ENCODE measurements at places on chromosomes 2 and 18.

DNA sequence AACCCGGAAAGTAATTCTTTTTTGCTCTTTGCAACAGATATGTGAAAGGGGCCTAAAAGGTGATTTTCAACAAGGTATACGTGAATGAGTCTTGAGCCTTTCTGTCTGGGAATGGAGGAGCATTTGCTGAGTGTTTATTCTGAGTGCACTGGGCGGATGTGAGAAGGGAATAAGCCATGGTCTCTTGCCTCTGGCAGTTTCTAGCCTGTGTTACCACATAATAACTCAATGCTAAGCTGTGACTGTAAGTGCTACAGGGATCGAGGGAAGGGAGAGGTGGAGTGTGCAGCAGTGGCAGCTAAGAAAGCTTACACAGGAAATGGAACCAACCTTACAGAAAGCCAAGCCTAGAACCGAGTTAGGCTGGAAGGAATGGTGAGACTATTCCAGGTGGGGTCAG is 444.3 kb downstream of the SLC4A3 start:
- DNase-seq: no peak

GRCh38 chr2:234290671-234291070 is 206.2 kb downstream of the ARL4C start:
- DNase-seq: no peak

DNA sequence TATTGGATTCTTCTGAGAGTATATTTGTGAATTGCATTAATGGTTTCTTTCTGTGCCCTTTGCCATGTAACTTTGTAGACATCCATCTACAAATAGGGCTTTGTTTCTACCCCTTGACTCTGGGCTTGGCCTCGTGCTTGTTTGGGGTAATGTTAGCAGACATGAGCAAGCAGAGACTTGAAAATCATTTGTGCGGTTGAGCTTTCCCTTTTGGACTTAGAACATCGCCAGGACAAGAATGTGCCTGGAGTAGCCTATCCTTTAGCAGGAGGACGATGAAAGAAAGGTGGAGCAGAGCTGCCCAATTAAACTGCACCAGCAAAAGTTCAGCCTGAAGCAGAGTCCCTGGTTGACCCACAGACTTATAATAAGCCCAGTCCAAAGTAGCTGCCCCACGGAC is 785.9 kb downstream of the EPHA4 start:
- DNase-seq: no peak

DNA sequence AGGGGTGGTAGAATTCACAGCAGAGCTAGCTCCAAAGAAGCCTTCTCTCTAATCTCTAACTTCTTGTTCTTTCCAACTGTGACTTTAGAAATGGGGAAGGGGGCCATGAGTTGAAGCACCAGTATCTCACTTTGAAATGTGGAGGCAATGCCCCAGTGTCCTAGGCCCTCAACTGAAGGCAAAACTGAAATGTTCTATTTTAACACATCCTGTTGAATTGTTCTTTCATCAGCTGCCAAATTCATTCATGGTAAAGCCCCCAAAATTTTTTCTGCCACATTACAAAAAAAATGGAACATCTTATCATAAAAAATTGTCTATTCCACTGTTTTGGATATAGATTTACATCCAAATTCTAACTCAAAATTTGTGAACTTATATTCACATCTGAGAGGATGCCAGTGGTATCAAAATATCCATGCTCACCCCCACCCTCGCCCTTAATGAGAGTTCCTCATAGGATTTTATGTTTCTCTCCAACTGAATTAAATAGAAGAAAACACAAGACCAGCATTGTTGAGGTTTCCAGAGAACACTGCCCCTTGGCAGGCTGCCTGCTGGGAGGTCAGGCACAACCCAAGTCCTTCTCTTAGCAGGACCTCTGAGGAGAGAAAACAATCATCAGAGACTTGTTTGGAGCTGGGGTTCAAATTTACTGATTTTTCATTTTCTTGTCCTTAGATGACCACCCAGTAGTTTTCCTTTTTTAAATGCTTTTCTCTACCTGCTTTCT is 147.4 kb upstream of the PGAP1 start:
- no peak for DNase-seq

DNA sequence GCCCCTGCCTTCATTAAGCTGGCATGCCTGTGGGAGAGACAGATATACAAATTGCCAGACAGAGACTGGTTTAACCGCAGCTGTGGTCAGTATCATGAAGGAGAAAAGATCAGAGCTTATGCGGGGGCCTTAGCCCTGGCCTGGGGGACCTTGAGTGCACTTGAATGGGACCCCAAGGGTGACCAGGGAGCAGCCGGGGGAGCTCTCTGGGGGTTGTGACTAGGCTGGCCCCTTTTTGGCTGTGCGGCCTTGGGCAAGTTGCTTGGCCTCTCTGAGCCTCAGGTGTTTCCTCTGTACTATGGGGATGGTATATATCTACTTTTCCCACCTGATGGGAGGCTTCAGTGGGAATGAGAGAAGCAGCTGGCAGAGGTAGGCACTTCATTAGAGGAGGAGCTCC is 35.7 kb downstream of the INHBB start:
- no peak for DNase-seq

DNA sequence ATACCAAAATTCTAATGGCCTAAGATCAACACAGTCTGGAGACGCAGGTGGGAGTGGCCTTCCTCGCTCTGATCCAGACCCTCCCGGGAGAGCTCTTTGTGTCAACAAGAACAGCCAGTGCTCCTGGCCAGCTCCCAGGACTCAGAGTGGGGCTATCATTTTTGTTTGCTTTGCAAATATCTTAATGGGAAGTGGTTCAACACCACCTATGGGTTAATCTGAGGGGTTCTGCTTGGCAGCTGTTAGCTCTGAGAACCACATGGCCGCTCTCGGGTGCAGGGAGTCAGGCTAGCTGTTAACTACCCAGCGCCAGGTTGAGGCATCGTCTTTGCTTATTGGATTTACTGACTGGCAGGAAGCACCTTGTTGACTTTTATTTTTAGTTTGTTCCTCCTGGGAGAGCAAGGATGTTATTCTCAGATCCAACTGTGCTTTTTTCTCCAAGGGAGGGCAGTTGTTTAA is 184.8 kb upstream of the SP5 start:
- DNase-seq: peak; percentile 98

- DNase-seq: peak; percentile 18
These were observed 350.8 kb downstream of the CDH2 start for GRCh38 chr18:27826101-27826500.

GRCh38 chr2:163397451-163397850 is 338.4 kb downstream of the FIGN start:
- peak; percentile 7 for DNase-seq

GRCh38 chr18:24761765-24762164 is 301.3 kb downstream of the HRH4 start:
- DNase-seq: no peak

GRCh38 chr2:64538764-64539433 is 14.8 kb downstream of the AFTPH start:
- peak; percentile 4 for DNase-seq

GRCh38 chr18:62856294-62856693 is 141.0 kb downstream of the PHLPP1 start:
- no peak for DNase-seq

GRCh38 chr2:143558665-143559064 is 429.4 kb downstream of the ARHGAP15 start:
- no peak for DNase-seq

- DNase-seq: peak; percentile 43
These were observed 32.2 kb upstream of the PIK3C3 start for GRCh38 chr18:41922841-41923240.

GRCh38 chr2:138469411-138469810 is 32.2 kb upstream of the SPOPL start:
- no peak for DNase-seq

GRCh38 chr2:207143215-207144172 is 22.3 kb downstream of the KLF7 start:
- peak; percentile 85 for DNase-seq

- peak; percentile 5 for DNase-seq
These were observed 399.8 kb upstream of the ST6GAL2 start for GRCh38 chr2:107285621-107286299.

GRCh38 chr2:232455426-232456255 is at the start of gene ALPI:
Gene ALPI, plus strand, starts transcription at chr2:232456153. Its CDS starts 47 bp downstream, at chr2:232456200.
- DNase-seq: no peak

DNA sequence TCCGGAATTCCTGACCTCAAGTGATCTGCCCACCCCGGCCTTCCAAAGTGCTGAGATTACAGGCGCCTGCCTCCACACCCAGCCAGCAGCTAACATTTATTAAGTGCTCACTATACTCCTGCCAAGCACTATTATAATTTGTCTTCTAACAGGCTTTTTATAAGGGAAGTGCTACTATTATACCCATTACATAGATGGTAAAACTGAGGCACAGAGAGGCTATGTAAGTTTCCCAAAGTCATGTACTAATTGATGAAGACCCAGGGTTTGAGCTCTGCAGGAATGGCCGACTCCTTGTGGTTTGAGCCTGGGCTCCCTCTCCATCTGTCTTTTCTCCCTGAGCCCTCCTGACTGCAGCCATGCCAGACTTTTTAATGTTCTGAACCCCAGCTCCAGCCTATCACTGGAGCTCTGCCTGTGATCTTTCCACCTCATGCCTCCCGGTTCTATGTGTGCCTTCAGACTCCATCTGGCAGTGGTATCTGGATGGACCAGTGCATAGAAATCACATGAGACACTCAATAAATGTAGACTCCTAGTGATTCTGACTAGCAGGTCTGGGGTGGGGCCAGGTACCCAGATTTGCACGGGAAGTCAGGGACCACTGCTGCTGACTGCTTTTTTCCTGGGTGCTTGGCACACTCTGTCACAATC is 197.1 kb downstream of the NEDD4L start:
- no peak for DNase-seq

DNA sequence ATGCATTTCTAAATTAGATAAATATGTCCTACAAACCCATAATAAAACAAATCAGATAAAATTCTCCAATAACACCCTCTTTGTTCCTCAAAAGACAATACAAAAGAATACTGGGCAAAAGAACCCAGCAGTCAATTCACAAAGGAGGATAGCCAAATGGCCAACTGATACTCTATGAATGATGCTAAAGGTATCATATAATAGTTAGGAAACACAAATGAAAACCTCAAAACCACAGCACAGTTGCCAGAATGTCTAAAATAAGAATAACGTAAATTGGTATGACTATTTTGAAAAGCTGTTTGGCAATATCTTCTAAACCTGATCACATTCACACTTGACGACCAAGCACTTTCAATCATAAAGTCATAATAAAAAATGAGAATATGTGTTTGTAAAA is 315.4 kb downstream of the CDH7 start:
- DNase-seq: no peak

DNA sequence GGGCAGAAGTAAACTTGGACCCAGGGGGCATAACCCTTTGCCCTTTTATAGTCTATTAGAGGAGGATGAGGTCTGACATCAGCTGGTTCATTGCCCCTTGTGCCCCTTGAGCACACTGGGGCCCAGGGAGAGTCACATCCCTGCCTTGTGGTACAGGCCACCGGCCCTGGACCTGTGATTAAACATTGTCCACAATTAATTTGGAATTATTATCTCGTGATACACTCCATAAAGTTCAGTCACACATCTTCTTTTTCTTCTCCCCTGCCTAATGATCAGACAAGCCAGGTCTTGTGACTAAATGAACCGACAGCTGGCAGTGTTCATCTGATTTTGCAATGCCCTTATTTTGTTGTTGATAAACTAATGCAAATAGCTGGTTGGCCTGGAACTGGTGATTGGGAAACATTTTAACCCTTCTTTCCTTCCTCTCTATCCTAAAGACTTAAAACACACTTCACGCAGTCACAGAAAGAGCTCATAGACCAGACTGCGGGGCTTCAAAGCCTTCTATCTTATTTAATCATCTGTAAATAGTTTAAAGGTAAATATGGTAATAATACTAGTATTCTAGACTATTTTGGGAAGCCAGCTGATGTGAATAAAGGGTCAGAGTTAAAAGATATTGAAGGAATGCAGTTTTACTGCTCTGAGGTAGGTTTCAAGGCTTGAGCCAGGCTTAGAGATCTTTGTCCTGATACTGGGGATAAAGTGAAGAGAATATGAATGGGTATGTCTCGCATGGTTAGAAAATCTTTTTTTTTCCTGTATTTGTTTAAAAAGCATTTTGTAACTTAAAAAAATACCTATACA is 13.4 kb downstream of the IL1R1 start:
- DNase-seq: no peak

DNA sequence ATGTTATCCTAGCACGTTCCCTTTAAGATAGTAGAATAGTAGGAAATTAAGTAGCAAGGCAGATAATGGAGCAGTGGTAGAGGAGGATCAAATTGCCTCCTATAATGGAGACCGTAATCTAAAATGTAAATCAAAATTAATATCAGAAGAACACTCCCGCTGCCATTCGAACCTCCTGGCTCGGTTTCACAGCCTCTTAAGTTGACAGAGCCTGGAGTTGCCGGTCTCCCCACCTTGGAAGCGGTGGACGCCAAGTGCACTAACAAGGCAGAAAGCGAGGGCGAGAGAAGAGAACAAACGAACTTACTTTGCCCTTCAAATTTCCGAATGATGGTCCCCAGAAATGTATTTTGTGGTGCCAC is 450 bp downstream of the KCNH7 start:
- DNase-seq: peak; percentile 88

- DNase-seq: no peak
These were observed 481.9 kb downstream of the METTL4 start for GRCh38 chr18:2089396-2089795.

DNA sequence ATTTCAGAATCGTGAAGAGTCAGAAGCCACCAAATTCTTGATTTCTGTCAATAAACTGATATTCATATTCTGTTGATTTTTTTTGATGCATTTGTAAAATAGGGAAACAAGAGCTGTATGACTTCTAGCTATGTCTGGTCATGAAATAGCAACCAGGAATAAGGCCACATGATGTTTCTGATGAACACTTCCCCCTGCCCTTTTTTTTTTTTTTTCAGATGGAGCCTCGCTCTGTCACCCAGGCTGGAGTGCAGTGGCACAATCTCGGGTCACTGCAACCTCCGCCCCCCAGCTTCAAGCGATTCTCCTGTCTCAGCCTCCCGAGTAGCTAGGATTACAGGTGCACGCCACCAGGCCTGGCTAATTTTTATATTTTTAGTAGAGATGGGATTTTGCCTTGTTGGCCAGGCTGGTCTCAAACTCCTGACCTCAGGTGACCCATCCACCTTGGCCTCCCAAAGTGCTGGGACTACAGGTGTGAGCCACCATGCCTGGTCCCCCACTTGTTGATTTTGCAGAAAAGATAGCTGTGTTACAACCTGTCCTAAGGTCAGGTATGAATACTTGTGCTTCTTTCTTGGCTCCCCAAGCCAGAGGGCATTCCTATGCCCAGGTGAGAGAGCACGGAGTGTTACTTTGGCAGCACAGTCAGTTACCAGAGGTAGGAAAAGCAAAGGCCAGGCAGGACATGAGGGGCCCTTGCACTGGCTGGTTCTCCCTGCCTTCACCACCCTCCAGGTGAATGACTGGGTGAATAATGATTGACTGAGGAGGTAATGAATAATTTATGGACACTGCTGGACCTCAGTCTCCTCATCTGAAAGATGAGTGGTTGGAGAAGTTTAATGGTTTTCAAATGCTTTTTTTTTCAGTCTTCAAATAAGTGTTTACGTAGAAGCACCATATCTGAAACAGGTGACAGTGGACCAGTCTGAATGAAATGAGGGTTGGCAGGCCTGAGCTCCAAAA is 39.6 kb downstream of the PAX8 start:
- no peak for DNase-seq

GRCh38 chr18:346600-346999 is 78.8 kb upstream of the THOC1 start:
- no peak for DNase-seq

- no peak for DNase-seq
These were observed 69.3 kb downstream of the FARP2 start for GRCh38 chr2:241425368-241425767.

- no peak for DNase-seq
These were observed 73.1 kb downstream of the IRS1 start for GRCh38 chr2:226726546-226726945.

GRCh38 chr2:116979916-116980764 is 834.4 kb upstream of the DDX18 start:
- DNase-seq: no peak
